NCI-H748 treated with DMSO at 0.1 percent for 48 hours (cell line): ENCODE measurements at places on chromosomes 3 and 15.

DNA sequence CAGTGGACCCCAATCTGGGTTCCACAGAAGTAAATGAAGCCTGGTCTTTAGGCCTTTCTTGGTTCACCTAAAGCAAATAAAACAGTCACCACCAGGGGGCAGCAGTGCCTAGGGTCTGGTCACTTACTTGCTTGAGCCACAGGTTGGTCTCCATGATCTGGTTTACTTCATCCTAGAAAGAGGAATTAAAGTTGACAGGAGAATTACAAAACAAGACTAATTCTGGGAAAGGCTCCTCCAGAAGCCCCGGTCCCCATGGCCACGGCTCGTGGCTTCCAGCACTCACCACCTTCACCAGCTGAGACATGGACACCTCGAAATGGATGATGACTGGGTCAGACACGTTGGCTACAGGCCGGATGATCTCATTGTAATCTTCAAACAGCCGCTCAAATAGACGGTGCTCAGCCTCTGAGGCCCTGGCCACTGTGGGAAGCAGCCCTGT lies 2.3 kb downstream of the CHRNA3 start:
- DNase-seq = peak; percentile 41

DNA sequence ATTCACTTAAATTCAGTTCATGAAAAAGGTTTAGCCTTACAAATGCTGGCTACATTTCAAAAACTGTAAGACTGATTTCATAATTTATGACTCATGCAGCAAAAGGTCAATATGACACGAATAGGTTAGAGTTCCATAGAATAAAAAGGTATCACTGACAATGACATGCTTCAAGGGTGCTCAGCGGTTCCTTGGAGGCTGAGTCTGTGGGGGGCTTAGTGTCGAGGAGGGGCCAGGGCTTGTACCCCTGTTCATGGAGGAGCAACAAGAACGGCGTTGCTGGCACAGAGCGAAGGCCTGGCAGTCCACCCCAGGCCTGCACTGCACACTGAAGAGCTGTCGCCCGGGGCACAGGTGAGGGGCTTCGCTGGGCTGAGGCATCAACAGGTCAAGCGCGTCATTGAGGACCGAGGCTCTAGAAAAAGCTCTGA lies 174.2 kb downstream of the NR1D2 start:
- DNase-seq = no peak

GRCh38 chr3:29354894-29355293 lies 74.0 kb downstream of the RBMS3 start:
- DNase-seq = peak; percentile 4

- no peak for DNase-seq
Observed at GRCh38 chr15:64224511-64224910, 61.7 kb upstream of the PPIB start.

- DNase-seq = no peak
Observed at GRCh38 chr15:71093054-71094024, 21.9 kb upstream of the THSD4 start.

- no peak for DNase-seq
Observed at GRCh38 chr3:48107227-48107626, 81.0 kb downstream of the CDC25A start.

GRCh38 chr3:128946411-128946810 lies 47.5 kb downstream of the CFAP92 start:
- DNase-seq = no peak

DNA sequence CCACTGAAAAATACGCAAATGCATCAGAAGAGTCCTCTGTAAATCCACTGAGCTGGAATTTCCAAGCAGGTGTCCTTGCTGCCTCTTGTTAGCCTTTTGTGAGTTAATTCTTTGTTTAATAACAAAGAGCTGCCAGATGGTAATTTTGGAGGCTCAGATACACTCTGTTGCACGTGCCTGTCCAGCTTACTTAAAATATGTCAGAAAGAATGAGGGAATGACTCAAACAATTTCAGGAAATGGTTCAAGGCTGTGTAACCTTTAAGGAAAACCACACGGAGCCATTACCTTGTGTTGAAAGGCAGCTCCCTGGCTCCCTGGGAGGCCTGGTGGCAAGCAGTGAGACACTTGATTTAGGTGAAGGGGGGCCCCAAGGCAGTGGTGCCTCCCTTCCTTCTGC lies 302.2 kb upstream of the CTDSPL start:
- DNase-seq = no peak
